ENCODE measurements at places on chromosomes 4 and X.

GRCh38 chr4:121088867-121089266 lies 16.5 kb upstream of the NDNF start:
- DNase-seq = no peak

DNA sequence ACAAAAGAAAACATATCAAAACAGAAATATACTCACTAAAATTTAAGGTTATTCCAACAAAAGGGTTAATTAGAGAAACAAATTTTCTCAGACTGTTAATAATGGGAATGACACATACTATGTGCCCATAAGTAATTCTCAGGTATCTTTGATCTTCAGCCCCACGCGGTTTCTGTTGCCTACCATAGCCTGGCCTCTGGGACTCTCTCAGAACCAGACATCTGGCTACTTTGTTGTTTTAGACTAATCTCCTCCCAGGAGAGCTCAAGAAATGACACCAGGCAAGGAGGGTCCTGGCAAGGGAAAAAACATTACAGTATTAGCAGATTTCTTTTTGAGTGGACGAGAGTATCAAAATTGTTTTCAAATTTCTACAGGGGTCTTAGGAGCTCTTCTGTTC lies 43.7 kb downstream of the SLC10A7 start:
- DNase-seq = peak; percentile 47

DNA sequence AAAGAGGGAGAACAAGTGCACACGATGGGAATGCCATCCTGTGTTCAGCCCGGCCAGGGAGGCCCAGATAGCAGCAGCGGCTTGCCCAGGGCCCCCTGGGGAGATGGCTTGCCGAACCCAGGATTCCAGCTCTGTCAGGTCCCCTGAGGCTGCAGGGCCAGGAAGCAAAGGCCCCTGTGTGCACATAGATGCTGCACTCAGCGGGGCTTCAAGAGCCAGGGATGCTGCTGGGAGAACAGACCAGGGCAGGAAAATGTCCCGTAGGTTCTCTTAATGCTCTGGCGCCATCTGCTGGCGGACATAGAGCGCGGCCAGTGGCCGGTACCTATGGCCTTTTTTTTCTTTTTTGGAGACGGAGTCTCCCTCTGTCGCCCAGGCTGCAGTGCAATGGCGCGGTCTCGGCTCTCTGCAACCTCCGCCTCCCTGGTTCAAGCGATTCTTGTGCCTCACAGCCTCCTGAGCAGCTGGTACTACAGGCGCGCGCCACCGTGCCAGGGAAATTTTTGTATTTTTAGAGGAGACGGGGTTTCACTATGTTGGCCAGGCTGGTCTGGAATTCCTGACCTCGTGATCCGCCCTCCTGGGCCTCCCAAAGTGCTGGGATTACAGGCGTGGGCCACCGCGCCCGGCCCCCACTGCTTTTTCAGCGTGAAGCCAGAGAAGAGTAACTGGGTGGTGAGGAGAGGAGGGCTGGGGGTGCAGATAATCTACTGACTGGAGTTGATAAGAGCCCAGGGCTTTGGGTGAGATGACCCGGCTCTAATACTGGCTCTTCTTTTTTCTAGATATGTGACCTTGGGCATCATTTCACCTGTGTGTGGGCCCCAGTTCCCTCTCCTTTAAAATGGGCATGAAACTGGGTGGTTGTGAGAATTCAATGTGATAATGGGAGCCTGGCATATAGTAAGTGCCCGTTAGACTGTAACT lies 22.5 kb downstream of the MED28 start:
- DNase-seq = peak; percentile 84

DNA sequence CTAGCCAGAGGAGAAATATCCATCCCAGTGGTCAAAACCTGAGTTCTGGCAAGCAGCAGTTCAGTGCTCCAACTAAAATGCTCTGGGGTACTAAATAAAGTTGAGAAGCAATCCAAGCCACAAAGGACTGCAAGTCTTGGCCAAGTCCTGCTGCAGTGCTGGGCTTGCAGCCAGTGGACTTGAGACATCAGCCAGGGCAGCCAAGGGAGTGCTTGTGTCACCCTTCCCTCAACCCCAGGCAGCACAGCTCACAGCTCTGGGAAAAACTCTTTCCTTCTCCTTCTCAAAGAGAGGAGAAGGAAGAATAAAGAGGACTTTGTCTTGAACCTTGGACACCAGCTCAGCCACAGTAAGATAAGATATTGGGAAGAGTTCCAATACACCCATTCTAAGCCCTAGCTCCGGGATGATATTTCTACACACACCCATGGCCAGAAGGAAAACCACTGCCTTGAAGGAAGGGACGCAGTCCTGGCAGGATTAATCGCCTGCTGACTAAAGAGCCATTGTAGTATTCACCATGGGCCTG lies 99.8 kb downstream of the PTCHD1 start:
- DNase-seq = peak; percentile 0

GRCh38 chrX:85994228-85994627 lies 53.1 kb downstream of the CHM start:
- DNase-seq = no peak

- no peak for DNase-seq
Measured at GRCh38 chr4:186234367-186234766, 7.1 kb downstream of the KLKB1 start.

DNA sequence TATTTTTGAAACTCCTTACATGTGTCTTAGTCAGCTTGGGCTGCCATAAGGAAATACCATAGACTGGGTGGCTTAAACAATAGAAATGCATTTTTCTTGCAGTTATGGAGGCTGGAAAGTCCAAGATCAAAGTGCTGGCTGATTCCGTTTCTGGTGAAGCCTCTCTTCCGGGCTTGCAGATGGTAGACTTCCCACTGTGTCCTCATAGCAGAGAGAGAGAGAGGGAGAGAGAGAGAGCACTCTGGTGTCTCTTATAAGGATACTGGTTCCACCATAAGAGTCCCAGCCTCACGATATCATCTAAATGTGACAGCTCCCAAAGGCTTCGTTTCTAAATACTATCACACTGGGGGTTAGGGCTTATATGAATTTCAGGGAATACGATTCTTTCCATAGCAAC lies 39.7 kb downstream of the ENPEP start:
- DNase-seq = no peak

- no peak for DNase-seq
Measured at GRCh38 chr4:142598132-142598531, 248.0 kb downstream of the INPP4B start.

All from brain (organoid and tissue), 16 donors.